Panc1 (cell line): ENCODE measurements at places on chromosomes 16 and 17.

- DNase-seq, result no peak
Measured at GRCh38 chr16:74867281-74867849, 92.7 kb upstream of the FA2H start.

GRCh38 chr17:41347869-41348760, 2.5 kb downstream of the KRT33A start:
- DNase-seq, result no peak

GRCh38 chr16:46732561-46732960, 15.6 kb downstream of the MYLK3 start:
- no peak for DNase-seq

DNA sequence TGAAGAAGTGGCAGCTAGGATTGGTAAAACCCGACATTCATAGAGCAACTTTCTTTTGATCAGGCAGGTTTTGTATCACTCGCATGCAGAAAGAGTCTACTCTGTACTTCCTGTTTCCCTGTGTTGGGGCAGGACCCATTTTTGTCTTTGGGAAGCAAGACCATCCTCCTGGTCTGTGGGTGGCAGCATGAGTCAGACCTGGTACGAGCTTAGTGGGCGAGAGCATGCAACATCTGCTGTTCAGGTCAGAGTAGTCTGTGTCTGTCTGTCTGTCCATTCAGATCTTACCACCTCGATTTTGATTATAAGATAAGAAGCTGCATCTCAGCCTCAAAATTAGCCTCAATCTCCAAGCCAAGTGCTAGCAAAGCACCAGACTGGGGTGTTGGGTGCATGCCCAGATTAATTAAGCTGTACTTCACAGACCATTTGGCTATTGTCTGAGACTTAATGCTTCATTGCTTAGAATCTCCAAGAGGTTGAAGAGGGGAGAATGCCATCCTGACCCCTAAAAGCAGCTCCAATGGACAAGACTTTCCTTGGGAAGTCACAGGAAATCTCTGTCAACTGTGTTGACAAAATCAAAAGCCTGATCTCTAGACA, 110.9 kb downstream of the XYLT1 start:
- DNase-seq, result no peak

DNA sequence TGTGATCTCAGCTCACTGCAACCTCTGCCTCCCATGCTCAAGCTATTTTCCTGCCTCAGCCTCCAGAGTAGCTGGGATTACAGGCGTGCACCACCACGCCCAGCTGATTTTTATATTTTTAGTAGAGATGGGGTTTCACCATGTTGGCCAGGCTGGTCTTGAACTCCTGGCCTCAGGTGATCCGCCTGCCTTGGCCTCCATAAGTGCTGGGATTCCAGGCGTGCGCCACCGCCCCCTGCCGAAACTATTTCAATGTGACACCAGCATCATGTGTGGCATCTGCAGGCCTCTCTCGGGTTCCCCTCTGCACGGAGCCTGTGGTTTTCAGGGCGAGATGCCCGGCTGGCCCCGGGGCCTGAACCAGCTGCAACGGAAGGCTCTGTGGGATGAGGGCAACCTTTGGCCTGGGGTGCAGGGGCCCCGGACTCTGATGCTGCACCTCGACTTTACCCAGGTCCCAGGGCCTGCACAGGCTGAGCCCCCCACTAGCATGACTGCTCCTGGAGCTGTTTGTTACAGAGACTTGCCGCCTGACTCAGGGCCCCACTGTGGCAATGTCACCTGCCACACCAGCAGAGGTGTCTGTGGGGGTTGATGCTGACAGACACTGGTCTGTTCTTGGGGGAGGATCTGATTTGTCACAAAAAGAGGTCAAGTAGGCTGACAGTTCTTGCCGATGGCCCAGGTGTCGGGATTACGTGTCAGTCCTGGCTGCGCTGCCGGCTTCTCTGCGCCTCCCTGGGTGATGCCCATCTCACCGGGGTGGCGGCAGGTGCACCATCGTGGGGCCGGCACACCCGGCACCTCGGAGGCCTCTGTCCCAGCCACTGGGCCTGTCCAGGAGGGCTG, 8.6 kb upstream of the TEX19 start:
- no peak for DNase-seq

- no peak for DNase-seq
Measured at GRCh38 chr17:77774182-77774581, 184.3 kb upstream of the TNRC6C start.

GRCh38 chr17:45150911-45151809, 2.9 kb downstream of the HEXIM1 start:
- DNase-seq, result no peak

DNA sequence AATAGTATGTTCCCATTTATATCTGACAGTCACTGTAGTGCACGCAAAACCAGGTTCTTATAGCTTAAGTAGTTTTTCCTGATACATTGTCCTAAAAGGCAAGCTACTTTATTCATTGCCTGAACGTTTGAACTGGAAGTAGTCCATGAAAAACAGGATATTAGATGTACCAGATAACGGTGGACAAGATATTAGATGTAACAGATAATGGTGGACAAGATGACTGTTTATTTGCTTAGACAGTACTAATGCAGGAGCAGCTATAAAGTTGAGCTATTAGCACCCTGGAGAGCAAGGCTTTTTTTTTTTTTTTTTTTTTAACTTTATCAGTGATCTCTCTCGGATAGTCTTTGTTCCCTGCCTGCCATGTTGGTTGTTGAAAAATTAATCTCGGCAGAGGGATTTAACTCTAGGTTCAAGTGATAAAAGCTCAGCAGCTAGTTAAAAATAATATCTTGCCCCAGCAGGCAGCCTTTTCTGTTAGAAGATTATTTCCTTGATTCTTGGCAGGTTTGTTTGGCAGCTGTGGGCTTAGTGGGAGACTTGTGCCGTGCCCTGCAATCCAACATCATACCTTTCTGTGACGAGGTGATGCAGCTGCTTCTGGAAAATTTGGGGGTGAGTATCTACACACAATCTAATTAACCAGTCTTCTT, 17.3 kb upstream of the TBKBP1 start:
- DNase-seq, result no peak

DNA sequence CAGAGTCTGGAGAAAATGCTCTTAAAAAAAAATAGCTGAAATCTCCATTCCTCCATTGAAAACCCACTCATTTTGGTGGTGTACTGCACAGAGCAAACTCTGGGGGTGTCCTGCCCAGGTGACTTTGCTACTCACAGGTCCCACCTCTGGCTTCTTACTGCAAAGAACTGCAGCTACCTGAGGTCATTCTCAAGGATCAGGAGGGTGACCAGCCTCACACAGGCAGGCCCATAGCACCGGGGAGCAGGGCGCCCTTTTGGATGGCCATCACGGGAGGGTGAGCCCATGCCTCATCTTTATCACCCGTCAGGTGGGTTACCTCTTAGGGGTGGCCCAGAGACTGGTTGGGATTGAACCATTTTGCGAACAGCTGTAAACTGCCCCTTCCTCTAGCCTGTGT, 32.6 kb upstream of the BRD7 start:
- no peak for DNase-seq

DNA sequence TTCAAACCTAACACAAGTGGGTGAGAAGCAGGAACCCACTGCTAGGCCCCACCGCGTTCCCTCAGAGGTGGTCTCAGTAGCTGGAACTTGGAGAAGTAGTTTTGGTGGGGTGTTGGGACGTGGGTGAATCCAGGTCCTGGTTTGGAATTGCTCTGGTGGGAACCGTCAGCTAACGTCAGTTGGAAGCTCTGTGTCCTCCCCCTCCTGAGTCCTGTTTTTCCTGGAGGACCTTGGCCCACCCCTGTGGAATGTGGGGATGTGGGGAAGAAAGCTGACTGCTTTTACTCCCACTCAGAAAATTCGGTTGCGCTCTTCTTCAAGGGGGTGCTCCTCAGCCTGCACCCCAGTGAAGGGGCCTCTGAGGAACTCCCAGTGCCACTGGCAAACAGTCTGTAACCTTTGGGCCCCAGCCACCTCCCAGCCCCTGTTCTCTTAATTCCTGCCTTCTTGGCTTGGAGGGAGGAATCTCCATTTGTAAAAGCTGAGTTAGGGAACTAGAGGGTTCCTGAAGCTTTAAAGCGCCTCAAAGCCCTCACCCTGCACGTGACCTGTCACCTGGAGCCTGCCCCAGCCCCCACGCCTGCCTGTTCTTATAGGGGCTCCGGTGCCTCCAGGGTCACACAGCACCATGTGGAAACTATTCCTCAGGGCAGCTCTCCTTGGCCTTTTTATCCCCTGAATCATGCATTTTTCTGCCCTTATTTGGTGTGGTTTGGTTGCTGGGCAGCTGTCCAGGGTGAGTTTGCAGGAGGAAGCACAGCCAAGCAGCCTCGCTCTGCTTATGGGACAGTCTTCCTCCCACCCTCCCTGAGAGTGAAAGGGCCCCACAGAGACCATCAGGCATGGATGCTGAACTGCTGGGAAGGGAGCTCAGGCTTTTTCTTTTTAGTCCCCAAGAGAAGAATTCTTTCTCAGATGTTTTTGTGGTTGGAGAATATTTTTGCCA, 16.2 kb upstream of the NAGLU start:
- peak; percentile 78 for DNase-seq

- no peak for DNase-seq
Measured at GRCh38 chr16:24195221-24195620, 60.9 kb upstream of the CACNG3 start.

DNA sequence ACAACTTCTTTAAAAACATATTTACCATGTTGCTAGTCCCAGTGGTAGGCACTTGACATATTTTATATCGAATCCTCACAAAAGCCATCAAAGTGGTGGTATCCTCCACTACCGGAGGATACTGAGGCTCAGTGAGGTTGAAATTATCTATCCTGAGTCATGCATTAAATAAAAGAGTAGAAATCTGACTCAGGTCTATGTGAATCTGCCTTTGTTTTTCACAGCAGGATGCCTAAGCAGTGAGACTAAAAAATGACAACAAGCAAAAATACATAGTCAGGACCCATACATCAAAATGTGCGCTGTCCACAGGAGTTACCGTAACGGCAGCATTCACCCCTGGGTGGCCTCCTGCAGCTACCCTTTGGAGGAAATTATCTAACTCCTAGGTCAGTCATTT, 17.7 kb downstream of the BRD7 start:
- no peak for DNase-seq

DNA sequence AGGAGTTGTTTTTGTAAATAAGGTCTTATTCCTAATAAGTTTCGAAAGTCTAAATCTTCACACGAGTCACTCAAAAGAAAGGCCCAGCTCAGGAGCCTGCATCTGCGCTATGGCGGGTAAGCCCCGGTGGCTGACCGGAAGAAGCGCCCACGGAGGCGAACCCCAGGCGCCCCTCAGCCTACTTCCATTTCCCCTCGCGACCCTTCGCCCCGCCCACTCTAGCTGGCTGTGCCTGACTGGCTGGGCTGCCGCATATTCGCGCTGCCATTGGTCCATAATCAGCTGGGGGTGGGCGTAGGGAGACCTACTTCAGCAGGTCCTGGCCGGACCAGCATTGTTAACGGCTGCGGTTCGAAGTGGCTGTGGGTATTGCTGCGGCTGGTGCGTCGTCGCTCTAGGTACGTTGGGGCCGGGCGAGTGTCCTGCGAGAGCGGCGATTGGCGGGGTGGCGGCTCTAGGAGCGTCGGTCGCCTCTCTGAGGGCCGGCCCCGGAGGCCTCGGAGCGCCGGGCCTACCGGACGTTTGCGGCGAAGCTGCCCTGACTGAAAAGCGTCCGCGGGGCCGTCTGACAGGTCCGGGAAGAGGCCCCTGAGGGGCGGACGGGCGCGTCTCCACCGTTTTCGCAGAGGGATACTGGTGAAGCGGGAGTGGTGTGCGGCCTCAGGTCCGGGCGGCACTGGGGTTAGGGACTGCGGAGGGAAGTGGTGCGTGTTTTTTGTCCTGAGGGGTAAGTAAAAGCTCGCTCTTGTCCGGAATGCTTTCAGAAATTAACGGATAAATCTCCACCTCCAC, at the start of gene ATF7IP2:
TSS of gene ATF7IP2 (plus strand) at position 337 of the 792 bp plus-strand sequence. CDS start 44,560 bp downstream, outside the sequence.
- DNase-seq, result peak; percentile 80
